Activated T-helper 2 cell treated with anti-CD3 and anti-CD28 coated beads, Interferon-gamma antibody, Interleukin-2, Interleukin-4, amounts not matched to agents 10 μg/mL and 5 μg/mL and 100 μg/mL, durations not matched to agents 14 hours and 24 hours and 36 hours (primary cell): ENCODE measurements at places on chromosomes 12 and 14. TPM values are rescaled to one million over a fixed set of nuclear protein-coding genes. Genes with fewer than 3 reads are reported as not detected.

GRCh38 chr14:91947475-91948184 is at the start of gene FBLN5:
Gene FBLN5, minus strand, starts transcription at chr14:91947694. Its CDS starts 465 bp downstream, at chr14:91947229.
- no peaks in the 10 kb centered on the region for H3K36me3 ChIP-seq
- H3K27me3 ChIP-seq, result peaks cover 28% of the 10 kb centered on the region
- peak within 1 kb of the TSS; percentile 86 for H3K4me3 ChIP-seq
- no peak for DNase-seq
- peaks cover 9% of the 10 kb centered on the region for H3K4me1 ChIP-seq

GRCh38 chr12:119369161-119369560 is 34.6 kb downstream of the CCDC60 start:
- no peaks in the 10 kb centered on the region for H3K27me3 ChIP-seq
- H3K27ac ChIP-seq, result no peak overlapping the region
- no peaks in the 10 kb centered on the region for H3K36me3 ChIP-seq
- no peak for DNase-seq
- H3K4me1 ChIP-seq, result no peaks in the 10 kb centered on the region
- H3K4me3 ChIP-seq, result no peak overlapping the region

Gene OR4E2
- not detected in 2 replicates for total RNA-seq

Gene CCDC175
- total RNA-seq, result not detected in 2 replicates

GRCh38 chr14:36784541-36784940 is 122.9 kb downstream of the PAX9 start:
- no peak overlapping the region for H3K4me3 ChIP-seq
- H3K27me3 ChIP-seq, result no peaks in the 10 kb centered on the region
- H3K4me1 ChIP-seq, result no peaks in the 10 kb centered on the region
- no peak overlapping the region for H3K27ac ChIP-seq

- H3K4me1 ChIP-seq, result no peaks in the 10 kb centered on the region
- H3K27me3 ChIP-seq, result no peaks in the 10 kb centered on the region
- no peak overlapping the region for H3K4me3 ChIP-seq
- no peak for DNase-seq
- H3K36me3 ChIP-seq, result no peaks in the 10 kb centered on the region
- H3K27ac ChIP-seq, result no peak overlapping the region
These were observed 164.8 kb downstream of the NPAS3 start for GRCh38 chr14:33103489-33103888.

DNA sequence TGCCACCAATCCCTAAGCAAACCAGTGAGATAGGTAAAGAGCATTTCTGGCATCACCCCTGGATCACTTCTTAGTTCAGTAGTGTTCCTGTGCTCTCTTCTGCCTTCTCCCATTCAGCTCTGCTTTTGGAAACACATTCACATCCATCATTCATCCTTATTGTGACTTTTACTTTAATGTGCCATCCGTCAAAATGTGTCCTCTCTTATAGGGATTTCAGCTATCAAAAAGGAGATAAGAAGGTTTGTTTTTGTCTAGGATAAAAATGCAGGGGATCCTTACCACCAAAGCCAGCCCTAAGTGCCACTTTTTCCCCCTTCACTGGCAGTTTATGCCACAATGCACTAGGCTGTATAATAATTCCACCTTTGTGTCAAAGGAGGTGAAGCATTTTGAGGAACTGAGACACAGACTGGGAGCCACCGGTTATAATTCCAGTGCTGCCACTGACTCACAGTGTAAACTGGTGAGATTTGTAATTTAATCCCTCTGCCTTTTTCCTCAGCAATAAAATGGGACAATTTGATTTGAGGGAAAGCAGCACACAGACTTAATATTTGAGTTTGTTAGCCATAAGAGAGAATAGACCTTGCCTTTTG is 158.6 kb downstream of the PAX9 start:
- no peaks in the 10 kb centered on the region for H3K27me3 ChIP-seq
- H3K27ac ChIP-seq, result no peak overlapping the region
- no peaks in the 10 kb centered on the region for H3K36me3 ChIP-seq
- no peaks in the 10 kb centered on the region for H3K4me1 ChIP-seq
- no peak for DNase-seq

GRCh38 chr12:106883426-106883825 is 72.3 kb upstream of the TMEM263 start:
- H3K27ac ChIP-seq, result no peak overlapping the region
- no peaks in the 10 kb centered on the region for H3K4me1 ChIP-seq
- H3K27me3 ChIP-seq, result no peaks in the 10 kb centered on the region
- peaks cover 40% of the 10 kb centered on the region for H3K36me3 ChIP-seq
- no peak overlapping the region for H3K4me3 ChIP-seq

GRCh38 chr14:105059035-105059924 is 6.0 kb downstream of the GPR132 start:
- peak overlapping the region; percentile 97 for H3K27ac ChIP-seq
- peaks cover 40% of the 10 kb centered on the region for H3K36me3 ChIP-seq
- DNase-seq, result no peak
- H3K4me1 ChIP-seq, result peaks cover 41% of the 10 kb centered on the region
- H3K27me3 ChIP-seq, result no peaks in the 10 kb centered on the region

DNA sequence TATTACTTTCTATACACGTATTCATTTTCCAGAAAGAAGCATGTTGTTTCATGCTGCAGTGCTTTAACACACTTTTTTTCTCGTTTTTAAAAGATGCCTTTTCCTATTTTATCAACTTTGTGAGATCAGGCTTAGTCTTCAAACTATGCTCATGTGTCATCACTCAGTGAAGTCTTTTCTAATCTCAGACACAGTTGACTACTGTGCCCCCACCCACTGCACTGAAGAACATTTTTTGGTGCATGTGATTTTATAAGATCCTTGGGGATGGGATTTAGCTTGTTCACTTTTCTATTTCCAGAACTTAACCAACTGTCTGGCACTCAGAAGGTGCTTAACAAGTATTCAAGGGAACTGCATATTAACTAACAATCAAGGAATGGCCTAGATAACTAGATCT is 85.5 kb downstream of the CDK17 start:
- no peaks in the 10 kb centered on the region for H3K27me3 ChIP-seq
- peak overlapping the region; percentile 34 for H3K4me3 ChIP-seq
- DNase-seq, result no peak
- no peak overlapping the region for H3K27ac ChIP-seq
- H3K36me3 ChIP-seq, result peaks cover 18% of the 10 kb centered on the region
- peaks cover 12% of the 10 kb centered on the region for H3K4me1 ChIP-seq

DNA sequence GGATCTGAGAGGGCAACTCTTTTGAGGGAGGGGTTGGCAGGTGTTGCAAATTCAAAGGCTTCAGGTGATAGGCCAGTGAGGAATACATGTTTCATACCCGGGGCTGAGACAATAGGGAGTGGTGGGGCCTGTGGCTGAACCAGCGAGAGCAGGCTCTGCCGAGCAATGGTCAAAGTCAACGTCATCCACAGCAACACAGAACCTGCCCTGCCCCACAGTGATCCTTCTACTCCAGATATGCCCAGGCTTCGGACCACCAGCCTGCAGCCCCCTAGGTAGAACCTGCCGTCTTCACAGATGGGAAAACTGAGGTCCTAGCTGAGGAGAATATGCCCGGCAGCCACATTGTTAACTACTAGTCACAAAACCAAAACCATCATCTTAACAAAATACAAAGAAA is 4.1 kb downstream of the SERPINA1 start:
- no peak overlapping the region for H3K4me3 ChIP-seq
- no peaks in the 10 kb centered on the region for H3K36me3 ChIP-seq
- peaks cover 9% of the 10 kb centered on the region for H3K4me1 ChIP-seq
- no peak for DNase-seq
- H3K27me3 ChIP-seq, result no peaks in the 10 kb centered on the region

Gene IGF1
- total RNA-seq, result 1.6 and 2.0 TPM in 2 replicates

- H3K4me1 ChIP-seq, result peaks cover 13% of the 10 kb centered on the region
- no peaks in the 10 kb centered on the region for H3K27me3 ChIP-seq
- no peak for DNase-seq
- no peaks in the 10 kb centered on the region for H3K36me3 ChIP-seq
- no peak overlapping the region for H3K27ac ChIP-seq
These were observed 41.8 kb upstream of the FRMD6 start for GRCh38 chr14:51609955-51610283.

Gene GALNT8
- 1.2 and 1.4 TPM in 2 replicates for total RNA-seq

- DNase-seq, result peak; percentile 52
- peaks cover 2% of the 10 kb centered on the region for H3K27me3 ChIP-seq
- H3K36me3 ChIP-seq, result no peaks in the 10 kb centered on the region
- H3K27ac ChIP-seq, result no peak overlapping the region
These were observed 198.2 kb downstream of the TSPAN9 start for GRCh38 chr12:3275171-3276041.

GRCh38 chr12:46908936-46909635 is 83.3 kb upstream of the SLC38A4 start:
- no peak overlapping the region for H3K27ac ChIP-seq
- peaks cover 11% of the 10 kb centered on the region for H3K27me3 ChIP-seq
- no peaks in the 10 kb centered on the region for H3K4me1 ChIP-seq

Gene AMN1
- 1.8 and 2.8 TPM in 2 replicates for total RNA-seq

- H3K4me3 ChIP-seq, result no peak overlapping the region
- no peak overlapping the region for H3K27ac ChIP-seq
- H3K36me3 ChIP-seq, result no peaks in the 10 kb centered on the region
- no peaks in the 10 kb centered on the region for H3K4me1 ChIP-seq
These were observed 278.1 kb upstream of the FAR2 start for GRCh38 chr12:28870839-28871440.

DNA sequence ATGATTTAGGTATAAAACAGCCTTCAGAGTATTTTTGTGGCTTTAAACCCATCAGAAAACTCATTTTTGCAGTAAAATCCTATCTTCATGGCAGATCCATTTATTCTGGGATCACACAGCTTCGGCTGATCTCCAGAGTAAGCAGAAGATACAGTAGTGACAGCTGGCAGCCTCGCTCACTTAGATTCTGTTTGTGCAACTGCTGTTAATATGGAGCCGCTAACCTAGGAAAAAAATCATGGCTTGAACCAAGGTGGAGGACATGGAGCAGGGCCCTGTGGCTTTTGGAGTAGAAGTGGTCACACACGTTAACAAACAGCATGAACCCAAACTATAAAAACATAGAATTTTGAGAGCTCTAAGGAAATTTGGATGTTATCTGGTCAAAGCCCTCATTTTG is 137.2 kb upstream of the ARHGAP5 start:
- no peak overlapping the region for H3K27ac ChIP-seq
- no peak for DNase-seq
- no peaks in the 10 kb centered on the region for H3K36me3 ChIP-seq
- H3K4me3 ChIP-seq, result no peak overlapping the region
- peaks cover 31% of the 10 kb centered on the region for H3K4me1 ChIP-seq

GRCh38 chr12:43501703-43502102 is 50.3 kb downstream of the ADAMTS20 start:
- no peaks in the 10 kb centered on the region for H3K4me1 ChIP-seq
- H3K36me3 ChIP-seq, result no peaks in the 10 kb centered on the region
- DNase-seq, result no peak
- H3K27me3 ChIP-seq, result no peaks in the 10 kb centered on the region
- H3K4me3 ChIP-seq, result no peak overlapping the region

Gene AICDA
- not detected in 2 replicates for total RNA-seq

Gene LRP10
- total RNA-seq, result 38.9 and 40.5 TPM in 2 replicates

Gene NT5DC3
- 10.9 and 12.0 TPM in 2 replicates for total RNA-seq

Gene IL31
- total RNA-seq, result 54.3 and 55.9 TPM in 2 replicates

Gene AKAP6
- total RNA-seq, result 1.0 and 1.2 TPM in 2 replicates

DNA sequence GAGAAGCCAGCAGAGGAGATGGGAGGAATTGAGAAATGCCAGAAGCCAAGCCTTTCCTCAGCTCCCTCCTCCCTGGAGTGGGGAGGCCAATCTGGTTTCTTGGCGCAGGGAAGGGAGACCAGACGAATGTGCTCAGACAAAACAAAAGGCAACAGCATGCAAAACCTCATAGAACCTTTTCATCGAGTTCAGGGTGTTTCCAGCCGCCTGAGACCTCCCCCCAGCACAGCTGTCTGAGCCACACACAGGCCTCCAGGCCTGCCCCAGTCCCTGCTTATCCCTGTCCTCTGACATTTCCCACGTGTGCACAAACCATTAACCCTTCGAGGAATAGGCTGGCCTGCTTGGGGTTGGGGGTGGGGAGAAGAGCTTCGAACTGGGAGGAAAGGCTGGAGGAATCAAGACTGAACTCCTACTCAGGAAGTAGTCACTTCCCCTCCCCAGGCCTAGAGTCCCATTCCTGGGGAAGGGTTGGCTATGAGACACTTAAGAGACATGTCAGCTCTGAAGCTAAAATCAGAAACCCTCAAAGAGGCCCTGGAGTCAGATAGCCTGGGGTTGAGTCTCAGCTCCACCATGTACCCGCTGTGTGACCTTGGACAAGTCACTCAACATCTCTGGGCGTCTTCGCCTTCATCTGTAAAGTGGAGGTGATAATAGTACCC is 10.7 kb downstream of the TBX3 start:
- peaks cover 66% of the 10 kb centered on the region for H3K27me3 ChIP-seq
- H3K36me3 ChIP-seq, result no peaks in the 10 kb centered on the region
- DNase-seq, result no peak
- H3K4me3 ChIP-seq, result no peak overlapping the region

Gene VRTN
- total RNA-seq, result not detected in 2 replicates

DNA sequence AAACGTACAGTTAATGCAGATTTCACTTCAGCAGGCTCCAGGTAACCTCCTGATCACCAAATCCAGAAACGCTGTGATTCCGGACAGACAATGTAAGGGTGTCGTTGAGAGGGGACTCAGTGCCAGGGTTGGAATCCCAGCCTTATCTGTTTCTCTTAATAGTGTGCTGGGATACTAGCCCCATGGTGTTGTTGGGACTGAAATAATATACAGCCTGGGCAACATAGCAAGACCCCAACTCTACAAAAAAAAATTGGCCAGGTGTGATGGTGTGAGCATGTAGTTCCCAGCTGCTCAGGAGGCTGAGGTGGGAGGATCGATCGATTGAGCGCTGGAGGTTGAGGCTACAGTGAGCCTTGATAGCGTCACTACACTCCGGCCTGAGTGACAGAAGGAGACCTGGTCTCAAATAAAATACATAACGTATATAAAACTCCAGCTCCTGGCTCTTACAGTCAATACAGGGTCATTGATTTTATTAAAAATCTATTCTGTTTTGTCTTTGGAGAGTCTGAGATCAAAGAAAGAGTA is 1.3 kb downstream of the PEBP1 start:
- peaks cover 39% of the 10 kb centered on the region for H3K36me3 ChIP-seq
- H3K27me3 ChIP-seq, result no peaks in the 10 kb centered on the region
- peaks cover 21% of the 10 kb centered on the region for H3K4me1 ChIP-seq
- H3K27ac ChIP-seq, result peak overlapping the region; percentile 80
- H3K4me3 ChIP-seq, result peak overlapping the region; percentile 99

Gene ZNF605
- 7.3 and 8.2 TPM in 2 replicates for total RNA-seq

DNA sequence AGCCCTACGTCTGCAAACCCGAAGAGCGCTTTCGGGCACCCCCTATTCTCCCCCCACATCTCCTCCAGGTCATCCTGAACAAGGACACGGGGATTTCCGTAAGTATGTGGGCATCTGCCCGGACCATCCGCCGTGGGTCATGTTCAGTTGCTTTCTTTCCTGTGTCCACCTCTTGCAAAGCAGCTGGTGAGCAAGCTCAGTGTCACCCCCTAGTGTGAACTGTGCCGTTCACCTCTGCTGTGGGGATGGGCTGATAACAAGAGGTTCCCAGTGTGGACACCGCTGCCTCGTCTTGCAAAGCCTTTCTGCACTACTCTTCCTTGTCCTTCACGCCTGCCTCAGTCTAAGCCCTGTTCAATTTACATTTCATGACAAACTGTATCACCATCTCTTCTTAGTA is 8.6 kb downstream of the PRKAB1 start:
- H3K36me3 ChIP-seq, result peaks cover 96% of the 10 kb centered on the region
- no peak overlapping the region for H3K4me3 ChIP-seq
- DNase-seq, result no peak
- peaks cover 33% of the 10 kb centered on the region for H3K4me1 ChIP-seq
- H3K27ac ChIP-seq, result peak overlapping the region; percentile 38
